Stimulated activated CD4-positive, alpha-beta T cell treated with anti-CD3 and anti-CD28 coated beads, Interleukin-15, amount 100 ng/mL, for 1 hour (primary cell): ENCODE measurements at places on chromosomes 4 and X.

DNA sequence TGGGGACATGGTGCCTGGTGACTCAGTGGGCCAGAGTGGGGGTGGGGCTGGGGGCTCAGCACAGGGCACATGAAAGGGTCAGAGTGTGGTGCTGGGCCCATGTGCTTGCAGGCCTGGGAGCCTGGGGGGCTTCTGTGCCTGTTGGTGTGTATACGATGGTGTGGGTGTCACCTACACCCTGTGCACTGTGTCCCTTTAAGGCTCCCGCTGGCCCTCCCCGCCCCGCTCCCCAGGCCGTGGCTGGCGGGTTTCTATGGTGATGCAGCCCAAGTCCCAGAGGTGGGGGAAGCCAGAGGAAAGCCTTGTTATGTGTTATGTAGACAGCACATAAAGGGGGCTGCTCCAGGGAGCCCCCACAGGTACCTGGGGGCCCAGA lies 5.5 kb downstream of the L1CAM start:
- DNase-seq, result no peak

DNA sequence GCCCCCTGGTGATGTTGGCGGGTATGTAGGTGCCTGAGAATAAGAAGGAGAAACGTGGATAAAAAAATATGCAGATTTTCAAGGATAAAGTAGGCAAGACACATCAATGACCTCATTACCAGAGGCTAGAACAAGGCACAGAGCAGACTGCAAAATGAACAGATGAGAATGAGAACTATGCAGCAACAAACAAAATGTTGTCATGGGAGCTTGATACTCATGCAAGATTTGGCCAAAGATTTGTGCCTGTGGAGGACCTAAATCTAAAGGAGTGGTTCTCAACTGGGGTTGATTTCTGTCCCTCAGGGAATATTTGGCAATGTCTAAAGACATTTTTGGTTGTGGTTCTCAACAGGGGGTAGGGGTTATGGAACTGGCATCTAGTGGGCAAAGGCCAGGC lies 177.3 kb downstream of the FRMPD4 start:
- DNase-seq, result no peak

- DNase-seq, result no peak
These were observed 183.5 kb upstream of the GALNTL6 start for GRCh38 chr4:171629737-171630136.

GRCh38 chr4:7431696-7432530 lies 2.8 kb downstream of the PSAPL1 start:
- no peak for DNase-seq

- DNase-seq, result no peak
These were observed 16.8 kb downstream of the CD38 start for GRCh38 chr4:15794905-15795304.

DNA sequence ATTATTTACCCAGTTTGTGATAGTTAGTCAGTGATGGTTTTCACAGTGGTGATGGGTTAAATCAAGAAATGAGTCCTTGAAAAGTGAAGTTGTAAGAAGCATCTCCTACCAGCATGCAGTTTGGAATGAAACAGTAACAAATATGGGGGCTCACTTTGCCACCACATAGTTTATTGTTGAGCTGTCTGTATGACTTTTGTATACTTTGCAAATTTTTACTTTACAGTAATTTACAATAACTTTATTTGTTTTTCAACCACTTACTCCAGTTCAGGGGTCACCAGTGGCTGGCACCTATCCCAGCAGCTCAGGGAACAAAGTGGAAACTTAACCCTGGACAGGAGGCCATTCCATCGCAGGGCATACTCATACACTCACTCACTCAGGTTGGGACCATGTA lies 64.5 kb upstream of the ANKRD50 start:
- DNase-seq, result no peak

DNA sequence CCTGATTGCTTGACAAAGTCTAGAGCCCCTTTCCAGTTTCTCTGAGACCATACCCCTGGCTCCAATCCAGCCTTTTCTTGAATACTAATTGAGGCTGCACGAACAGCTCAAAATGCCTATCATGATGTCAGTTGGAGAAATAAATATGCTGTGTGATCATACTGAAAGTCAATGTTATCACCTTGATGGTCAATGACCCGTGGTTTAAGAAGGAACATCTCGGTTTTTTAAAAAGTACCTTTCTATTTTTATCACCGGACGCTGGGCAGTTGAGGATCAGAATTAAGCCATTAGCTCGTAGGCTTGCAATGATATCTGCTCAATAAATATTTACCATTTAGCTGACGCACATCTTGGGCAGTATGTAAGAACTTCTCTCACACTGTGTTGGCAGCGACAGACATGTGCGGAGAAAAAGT lies 852 bp upstream of the WDR44 start:
- DNase-seq, result no peak

- DNase-seq, result peak; percentile 54
These were observed at the start of gene DYNLT3 for GRCh38 chrX:37846934-37847732. TSS of gene DYNLT3 (minus strand) at chrX:37847571. CDS start at chrX:37847510, 61 bp downstream.

GRCh38 chrX:133880032-133880443 lies 105.4 kb downstream of the GPC3 start:
- DNase-seq, result no peak

- no peak for DNase-seq
These were observed 379.0 kb upstream of the RASGEF1B start for GRCh38 chr4:81850701-81851100.

GRCh38 chr4:173520921-173521466 lies 9.0 kb downstream of the HAND2 start:
- no peak for DNase-seq

DNA sequence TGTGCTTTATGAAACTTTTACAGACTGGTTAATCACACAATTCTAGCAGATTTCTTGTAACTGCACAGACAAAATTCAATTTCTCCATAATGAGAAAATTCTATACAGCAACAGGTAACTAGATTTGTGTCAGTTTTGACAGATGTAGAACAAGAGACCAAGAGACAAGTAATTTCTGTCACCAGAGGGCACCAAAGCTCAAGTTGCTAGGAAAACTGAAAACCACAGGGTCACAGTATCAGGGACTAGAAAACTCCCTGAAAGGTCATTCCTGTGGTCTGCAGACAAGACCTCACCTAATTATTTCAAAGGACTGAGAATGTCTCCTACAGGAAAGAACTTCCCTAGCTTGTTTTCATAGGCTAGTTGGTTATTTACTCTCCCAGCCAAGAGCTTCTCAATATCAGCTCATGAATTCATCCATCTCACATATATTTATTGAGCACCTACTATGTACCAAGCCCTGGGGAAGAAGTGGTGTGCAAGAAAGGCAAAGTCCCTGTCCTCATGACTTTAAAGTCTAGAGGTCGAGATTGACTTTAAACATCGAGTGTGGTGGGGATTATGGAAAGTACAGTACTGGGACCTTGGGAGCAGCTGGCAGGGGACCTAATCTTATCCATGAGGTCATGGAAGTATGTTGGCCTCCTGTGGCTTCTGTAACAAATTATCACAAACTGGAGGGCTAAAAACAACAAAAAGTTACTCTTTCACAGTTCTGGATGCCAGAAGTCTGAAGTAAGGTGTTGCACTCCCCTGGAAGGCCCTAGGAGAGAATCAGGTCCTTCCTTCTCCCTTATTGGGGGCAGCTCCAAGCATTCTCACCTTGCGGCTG lies 47.8 kb upstream of the SETD7 start:
- DNase-seq, result no peak

GRCh38 chr4:147194114-147194513 lies 248.4 kb upstream of the TTC29 start:
- DNase-seq, result no peak

DNA sequence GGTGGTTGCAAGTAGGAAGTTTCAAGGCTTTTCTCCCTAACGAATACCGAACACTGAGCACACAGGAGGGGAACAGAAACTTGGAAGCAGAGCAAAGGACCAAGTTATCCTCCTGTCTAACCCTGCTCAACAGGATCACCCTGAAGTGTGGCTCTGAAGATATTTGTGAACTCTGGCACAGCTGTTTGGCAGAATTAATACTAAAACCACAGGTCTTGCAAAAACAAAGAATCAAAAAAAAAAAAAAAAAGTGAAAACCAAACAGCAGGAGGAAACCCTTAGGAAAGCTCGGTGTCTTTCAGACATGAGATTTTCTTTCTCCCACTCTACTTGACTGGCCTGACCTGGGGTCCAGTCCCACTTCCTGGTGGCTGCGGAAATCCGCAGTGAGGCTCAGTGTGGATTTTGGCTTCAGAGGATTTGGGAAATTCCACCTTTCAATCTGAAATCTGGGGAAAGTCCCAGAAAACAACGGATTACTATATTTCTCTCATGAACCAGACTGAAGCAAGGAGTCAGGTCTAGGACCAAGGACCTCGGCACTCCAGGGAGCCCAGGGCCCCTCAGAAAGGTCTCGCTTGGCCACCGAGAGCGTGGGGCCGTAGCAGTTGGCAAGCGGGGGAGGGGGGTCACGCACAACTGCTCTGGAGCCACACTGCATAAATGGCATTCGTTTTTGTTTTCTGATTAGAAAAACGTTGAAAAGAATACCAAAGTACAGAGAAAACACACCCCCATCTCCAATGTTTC lies 867 bp downstream of the TIFA start:
- DNase-seq, result no peak

GRCh38 chr4:176189891-176190795 lies 5.2 kb downstream of the SPATA4 start:
- no peak for DNase-seq

GRCh38 chrX:153495362-153495751 lies 577 bp downstream of the BGN start:
- DNase-seq, result no peak
